CD8-positive, alpha-beta T cell (primary cell): ENCODE measurements at places on chromosomes 1 and 21.

DNA sequence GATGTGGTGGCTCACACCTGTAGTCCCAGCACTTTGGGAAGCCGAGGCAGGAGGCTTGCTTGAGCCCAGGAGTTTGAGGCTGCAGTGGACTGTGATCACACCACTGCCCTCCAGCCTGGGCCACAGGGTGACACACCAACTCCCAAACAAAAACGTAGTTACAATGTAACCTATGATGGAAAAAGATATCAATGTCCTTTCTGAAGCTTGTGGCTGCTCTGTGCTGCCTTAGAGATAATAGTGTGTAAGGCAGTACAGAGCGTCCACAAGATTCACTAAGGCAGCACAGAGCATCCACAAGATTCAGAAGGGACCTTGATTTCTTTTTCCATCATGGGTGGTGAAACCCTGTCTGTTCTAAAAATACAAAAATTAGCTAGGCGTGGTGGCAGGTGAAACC, 42.5 kb downstream of the ACTN2 start:
- DNase-seq: no peak

- no peak for DNase-seq
These were observed 15.8 kb upstream of the ZNF678 start for GRCh38 chr1:227547310-227548118.

GRCh38 chr1:227778401-227778947, 37.0 kb upstream of the PRSS38 start:
- DNase-seq: no peak

- DNase-seq: no peak
These were observed 732.6 kb upstream of the CHRM3 start for GRCh38 chr1:238653693-238654321.

- DNase-seq: peak; percentile 63
These were observed 31.3 kb downstream of the NSL1 start for GRCh38 chr1:212760126-212760823.

DNA sequence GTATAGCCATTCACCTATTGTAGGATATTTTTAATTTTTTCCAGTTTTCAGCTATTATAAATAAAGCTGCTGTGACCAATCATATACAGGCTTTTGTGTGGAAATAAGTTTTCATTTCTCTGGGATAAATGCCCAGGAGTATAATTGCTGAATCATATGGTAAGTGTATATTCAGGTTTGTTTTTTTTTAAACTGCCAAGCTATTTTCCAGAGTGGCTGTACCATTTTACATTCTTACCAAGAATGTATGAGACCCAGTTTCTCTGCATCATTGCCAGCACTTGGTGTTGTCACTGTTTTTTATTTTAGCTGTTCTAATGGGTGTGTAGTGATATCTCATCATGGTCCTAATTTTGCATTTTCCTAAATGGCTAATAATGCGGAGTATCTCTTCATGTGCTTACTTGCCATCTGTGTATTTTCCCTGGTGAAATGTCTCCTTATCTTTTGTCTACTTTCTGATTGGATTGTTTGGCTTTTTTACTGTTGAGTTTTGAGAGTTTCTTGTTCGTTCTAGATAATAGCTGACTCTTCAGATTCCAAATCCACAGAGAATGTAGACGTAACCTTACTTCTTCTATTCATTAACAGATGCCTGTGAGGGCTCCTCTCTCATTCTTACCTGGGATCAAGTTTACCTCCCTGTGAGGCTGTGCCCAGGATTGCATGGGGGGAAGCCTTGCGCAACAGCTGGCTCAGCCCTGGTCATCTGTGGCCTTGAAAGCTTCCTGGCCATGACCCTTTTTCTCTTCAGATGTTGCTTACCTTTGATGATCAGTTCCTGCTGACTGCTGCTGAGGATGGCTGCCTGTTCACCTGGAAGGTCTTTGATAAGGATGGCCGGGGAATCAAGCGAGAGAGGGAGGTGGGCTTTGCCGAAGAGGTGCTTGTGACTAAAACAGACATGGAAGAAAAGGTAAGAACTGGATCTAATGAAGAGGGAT, 42.6 kb downstream of the CFAP57 start:
- no peak for DNase-seq

- DNase-seq: no peak
These were observed 1671.9 kb downstream of the NCAM2 start for GRCh38 chr21:22670148-22670547.

- DNase-seq: no peak
These were observed 81.4 kb upstream of the GALNT2 start for GRCh38 chr1:229985613-229986010.

- no peak for DNase-seq
These were observed 245.0 kb upstream of the B3GALT2 start for GRCh38 chr1:193431265-193431977.

GRCh38 chr1:119294722-119295121, 73.9 kb upstream of the HAO2 start:
- DNase-seq: no peak

GRCh38 chr1:110425612-110426152, 18.2 kb upstream of the LAMTOR5 start:
- no peak for DNase-seq

DNA sequence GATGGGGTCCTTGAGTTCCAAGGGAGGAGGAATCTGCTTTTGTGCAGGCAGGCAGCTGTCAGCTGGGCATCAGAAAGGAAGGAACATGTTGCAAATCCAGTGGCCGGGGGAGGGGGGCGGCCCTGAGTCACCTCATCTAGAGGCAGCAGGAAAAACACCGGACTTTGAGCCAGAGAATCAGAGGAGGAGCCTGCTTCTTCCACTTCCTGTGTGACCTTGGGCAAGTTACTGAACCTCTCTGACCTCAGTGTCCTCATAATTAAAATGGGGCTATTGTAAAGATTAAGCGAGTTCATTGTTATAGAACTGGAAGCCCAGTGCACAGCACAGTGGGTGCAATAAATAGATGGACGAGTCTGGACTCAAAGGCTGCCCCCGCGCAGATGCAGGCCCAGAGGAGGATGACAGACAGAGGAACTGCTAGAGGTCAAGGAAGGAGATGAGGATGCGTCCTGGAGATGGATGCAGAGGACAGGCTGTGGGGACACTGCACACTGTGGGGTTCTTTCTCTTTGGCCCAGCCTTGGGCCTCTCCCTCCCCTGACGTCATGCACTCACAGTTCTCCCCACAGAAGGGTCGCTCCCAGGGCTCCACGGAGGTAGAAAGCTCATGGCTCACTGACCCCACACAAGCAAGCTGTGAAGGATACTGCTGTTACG, 714.3 kb downstream of the MATN1 start:
- no peak for DNase-seq

DNA sequence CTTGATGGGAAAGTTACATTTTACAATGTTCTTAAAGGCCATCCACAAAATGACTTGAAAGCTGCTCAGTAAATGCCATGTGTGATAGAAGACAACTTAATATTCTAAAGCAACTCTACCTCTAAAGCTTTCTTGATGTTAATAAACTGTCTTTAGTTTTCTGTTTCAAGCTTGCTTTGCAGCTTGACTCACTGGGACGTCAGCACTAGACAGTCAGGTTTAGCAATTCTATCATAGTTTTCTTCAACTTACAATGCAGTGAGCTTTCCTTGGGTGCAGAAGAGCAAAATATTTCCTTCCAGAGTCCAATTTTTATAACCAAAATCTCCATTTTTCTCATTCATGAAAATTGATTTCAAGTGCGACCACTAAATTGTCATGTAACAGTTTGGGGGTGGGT, 273.1 kb downstream of the NTNG1 start:
- no peak for DNase-seq

- no peak for DNase-seq
These were observed 13.2 kb downstream of the FCER1A start for GRCh38 chr1:159315381-159315780.

GRCh38 chr1:10961300-10961833, 51.1 kb upstream of the TARDBP start:
- DNase-seq: no peak

GRCh38 chr1:17016317-17016661, 4.6 kb upstream of the ATP13A2 start:
- DNase-seq: no peak

DNA sequence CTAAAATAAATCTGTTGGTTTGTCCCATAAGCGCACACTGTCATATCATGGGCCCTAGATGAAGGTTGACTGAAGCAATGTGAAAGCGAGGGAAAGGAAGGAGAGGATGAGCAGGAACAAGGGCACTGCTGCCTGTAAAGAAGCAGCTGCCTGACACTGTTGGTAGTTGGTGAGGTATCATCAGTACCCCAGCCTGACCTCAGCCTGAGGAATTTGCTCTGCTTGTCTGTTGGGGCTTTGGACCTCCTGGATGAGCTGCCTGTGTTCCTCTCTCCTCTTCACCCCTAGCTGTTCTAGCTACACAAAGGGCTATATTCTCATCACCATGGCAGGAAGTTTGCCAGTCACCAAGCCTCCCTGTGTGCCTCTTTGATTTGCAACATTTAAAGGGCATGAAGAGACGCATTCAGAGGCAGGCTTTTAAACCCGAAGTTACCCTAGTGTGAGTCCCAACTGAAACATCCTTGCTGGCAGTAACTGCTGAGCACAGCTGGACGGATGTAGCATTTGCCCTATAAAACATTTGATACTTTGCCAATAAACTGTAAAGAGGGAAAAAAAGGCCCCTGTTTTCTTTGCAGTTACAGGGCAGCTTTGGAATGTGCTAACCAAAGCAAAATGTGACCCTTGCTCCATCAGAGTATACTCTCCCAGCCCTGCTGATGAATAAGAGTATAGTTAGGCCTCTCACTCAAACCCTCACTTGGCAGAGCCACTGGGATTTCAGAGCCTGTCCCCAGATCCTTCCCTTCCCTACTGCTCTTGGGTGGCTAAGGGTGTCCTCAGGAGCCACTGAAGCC, 22.2 kb upstream of the SPATA6 start:
- DNase-seq: no peak

GRCh38 chr1:38186566-38186965, 140.0 kb upstream of the POU3F1 start:
- DNase-seq: no peak

DNA sequence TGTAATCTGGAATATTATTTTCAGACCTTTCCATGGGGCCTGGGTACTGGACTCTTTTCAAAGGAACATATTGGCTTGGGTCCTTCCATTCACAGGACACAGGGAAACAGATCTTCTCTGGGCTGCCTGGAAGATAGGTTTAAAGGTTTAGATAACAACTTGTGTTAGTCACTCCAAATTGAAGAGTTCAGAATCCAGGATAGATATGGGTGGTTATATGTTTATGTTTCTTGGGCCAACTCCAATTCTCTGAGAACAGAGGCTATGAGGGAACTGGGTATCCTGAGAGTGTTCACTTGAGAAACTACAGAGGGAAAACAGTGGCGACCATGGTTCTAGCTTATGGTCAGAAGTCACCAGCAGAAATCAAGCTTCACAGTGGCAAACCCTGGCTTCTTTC, 8.7 kb upstream of the PIGM start:
- DNase-seq: no peak

DNA sequence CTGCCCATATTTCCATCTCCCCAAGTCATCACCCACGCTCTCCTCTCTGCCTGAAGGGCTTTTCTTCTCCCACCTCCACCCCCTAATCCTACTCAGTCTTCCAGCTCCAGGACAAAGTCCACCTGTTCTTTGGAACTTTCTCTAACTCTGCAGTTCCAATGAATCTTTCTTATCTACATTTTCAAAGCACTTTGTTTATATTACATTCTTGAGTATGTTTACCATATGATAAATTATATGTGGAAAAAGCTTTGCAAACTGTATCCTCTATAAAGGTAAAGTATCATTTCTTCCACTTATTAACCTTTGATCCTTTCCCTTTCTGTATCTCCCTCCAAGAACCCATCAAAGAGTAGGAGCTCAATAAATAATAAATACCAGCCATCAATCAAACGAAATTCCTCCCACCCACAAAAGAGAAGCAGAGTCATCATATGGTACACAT, 39.7 kb downstream of the TTC13 start:
- DNase-seq: no peak

GRCh38 chr1:187114792-187115191, 286.0 kb downstream of the PLA2G4A start:
- no peak for DNase-seq

GRCh38 chr21:21673959-21674358, 675.8 kb downstream of the NCAM2 start:
- DNase-seq: no peak

GRCh38 chr1:64472805-64473204, 2.9 kb downstream of the CACHD1 start:
- no peak for DNase-seq

- DNase-seq: no peak
These were observed 18.8 kb upstream of the UBXN10 start for GRCh38 chr1:20167126-20167525.

GRCh38 chr1:192861860-192862259, 53.0 kb downstream of the RGS2 start:
- no peak for DNase-seq

DNA sequence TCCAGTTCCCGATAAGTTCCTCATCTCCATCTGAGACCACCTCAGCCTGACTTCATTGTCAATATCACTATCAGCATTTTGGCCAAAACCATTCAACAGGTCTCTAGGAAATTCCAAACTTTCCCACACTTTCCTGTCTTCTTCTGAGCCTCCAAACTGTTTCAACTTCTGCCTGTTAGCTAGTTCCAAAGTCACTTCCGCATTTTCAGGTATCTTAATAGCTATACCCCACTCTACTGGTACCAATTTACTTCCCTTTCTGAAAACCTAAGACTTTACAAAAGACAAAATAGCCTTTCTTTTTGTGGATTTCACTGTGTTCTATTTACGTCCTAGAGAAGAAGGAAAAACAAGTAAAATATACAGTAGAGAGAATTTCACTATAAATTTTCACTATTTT, 147.0 kb upstream of the FMN2 start:
- no peak for DNase-seq

DNA sequence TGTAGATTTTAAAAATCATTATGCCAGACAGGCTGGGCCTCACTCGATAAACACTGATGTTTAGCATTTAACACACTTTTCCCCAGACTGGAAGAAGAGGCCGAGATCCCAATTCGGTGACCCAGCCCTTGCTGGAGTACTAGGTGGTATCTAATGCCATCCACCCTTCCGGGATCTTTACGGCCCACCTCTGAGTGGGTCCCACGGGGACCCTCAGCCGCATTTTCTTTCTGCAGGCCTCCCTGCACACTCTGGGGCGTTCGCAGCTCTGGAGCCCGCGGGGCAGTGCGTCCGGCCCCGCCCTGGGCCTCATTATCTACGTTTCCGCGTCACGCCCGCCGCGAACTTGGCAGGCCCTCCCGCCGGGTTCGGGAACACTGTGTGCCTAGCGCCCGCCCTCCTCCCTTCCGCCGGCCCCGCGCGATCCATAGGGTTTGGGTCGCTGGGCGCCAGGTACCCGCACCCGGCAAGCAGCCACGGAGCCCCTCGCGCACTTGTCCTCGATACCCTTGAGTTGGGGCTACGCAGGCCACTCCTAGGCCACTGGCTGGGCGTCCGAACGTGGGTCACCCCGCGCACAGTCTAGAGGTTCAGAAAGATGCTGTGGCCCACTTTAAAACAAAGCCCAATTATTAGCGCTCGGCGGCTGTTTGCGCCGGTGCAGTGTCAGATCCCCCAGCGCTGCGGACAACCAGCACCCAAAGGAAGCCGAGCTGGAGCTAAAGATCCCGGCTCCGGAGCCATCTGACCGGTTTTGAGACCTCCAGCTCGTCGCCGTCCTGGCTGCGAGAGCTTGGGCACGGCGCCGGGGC, 950 bp upstream of the EVA1C start:
- DNase-seq: peak; percentile 67
